Esophagus squamous epithelium (tissue), 5 donors: ENCODE measurements at places on chromosomes 2 and 18. TPM values are rescaled to one million over a fixed set of nuclear protein-coding genes. Genes with fewer than 3 reads are reported as not detected.

- no peaks in the 10 kb centered on the region for H3K36me3 ChIP-seq
- no peak for DNase-seq
- H3K27ac ChIP-seq: peak overlapping the region; percentile 7
- H3K4me3 ChIP-seq: no peak overlapping the region
- H3K27me3 ChIP-seq: no peaks in the 10 kb centered on the region
Measured at GRCh38 chr2:1115843-1116539, 165.3 kb downstream of the SNTG2 start.

- H3K27ac ChIP-seq: no peak overlapping the region
- H3K27me3 ChIP-seq: no peaks in the 10 kb centered on the region
- no peaks in the 10 kb centered on the region for H3K36me3 ChIP-seq
Measured at GRCh38 chr2:128408349-128409305, 90.0 kb upstream of the HS6ST1 start.

DNA sequence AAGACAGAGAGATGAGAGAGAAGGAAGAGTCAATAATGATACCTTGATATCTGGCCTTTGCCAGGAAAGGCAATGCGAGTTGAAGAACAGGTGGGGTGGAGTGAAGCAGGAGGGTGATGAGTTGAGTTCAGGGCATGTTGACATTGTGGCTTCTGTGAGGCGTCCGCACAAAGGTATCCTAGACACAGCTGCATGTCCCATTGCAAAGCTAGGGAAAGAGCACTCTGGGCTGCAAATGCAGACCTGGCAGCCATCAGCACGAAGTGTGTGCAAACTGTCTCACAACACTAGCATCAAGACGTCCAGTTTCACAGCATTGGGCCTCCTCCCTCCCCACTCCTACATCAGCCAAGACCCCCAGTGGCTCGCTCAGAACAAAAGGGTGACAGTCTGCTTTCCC lies 36.1 kb downstream of the TEX51 start:
- H3K27me3 ChIP-seq: no peaks in the 10 kb centered on the region
- no peak overlapping the region for H3K4me3 ChIP-seq
- no peak overlapping the region for H3K27ac ChIP-seq
- no peak for DNase-seq
- H3K4me1 ChIP-seq: no peaks in the 10 kb centered on the region

DNA sequence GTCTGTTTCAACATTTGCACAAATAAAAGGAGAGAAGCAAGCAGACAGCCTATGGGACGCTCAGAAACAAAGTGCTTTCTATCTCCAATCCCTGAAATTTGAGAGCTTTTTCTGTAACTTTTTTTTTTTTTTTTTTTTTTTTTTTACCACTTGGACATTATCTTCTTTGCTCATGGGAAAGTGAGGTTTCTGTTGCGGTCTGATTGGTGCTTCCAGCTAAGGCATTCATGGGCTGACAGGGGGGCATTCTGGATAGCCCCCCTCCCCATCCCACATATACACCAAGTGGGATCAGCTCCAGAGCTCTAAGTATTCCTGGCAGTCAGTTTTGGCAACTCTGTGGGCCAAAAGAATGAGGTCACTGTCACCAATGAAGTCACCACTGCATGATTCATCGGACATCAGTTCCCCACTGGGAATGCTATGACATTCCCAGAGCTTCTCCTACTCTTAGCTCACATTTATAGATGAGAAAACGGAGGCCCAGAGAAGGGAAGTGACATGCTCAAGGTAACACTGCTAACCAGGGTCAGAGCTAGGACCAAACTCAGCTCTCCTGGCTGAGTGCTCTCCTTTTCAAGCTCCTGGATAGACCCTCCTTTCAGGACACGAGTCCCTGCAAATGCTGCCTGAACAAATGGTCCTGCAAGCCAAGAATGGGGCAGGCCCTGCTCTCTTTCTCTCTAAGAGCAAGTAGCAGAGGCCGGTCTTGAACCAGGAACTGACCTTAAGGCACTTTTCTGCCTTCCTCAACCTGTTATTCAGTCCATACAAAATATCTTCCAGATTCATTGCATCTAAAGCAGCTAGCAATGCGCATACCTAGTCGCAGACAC lies 61.3 kb downstream of the TMEM247 start:
- no peak for DNase-seq
- H3K4me1 ChIP-seq: peaks cover 73% of the 10 kb centered on the region
- H3K27me3 ChIP-seq: no peaks in the 10 kb centered on the region

The MC2R gene
- total RNA-seq: not detected

DNA sequence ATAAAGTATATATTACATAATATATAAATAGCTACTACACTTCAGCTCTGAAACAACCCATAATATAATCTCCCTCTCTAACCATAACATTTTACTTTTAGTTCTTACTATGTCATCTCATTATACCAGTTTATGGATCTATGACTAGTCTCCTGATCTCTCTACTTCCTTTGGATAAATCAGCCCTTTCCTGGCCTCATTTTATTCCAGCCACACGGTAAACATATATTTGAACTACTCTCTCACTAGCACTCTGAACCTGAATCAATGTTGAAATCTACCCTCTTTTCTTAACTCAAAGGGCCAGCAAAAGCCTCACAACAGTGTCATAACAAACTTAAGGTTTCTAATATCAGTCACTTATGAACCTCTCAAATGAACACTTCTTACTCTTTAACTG lies 62.6 kb downstream of the BAZ2B start:
- no peak for DNase-seq
- no peaks in the 10 kb centered on the region for H3K36me3 ChIP-seq
- no peak overlapping the region for H3K4me3 ChIP-seq
- no peaks in the 10 kb centered on the region for H3K27me3 ChIP-seq

The FNDC4 gene
- total RNA-seq: 13.9 TPM

DNA sequence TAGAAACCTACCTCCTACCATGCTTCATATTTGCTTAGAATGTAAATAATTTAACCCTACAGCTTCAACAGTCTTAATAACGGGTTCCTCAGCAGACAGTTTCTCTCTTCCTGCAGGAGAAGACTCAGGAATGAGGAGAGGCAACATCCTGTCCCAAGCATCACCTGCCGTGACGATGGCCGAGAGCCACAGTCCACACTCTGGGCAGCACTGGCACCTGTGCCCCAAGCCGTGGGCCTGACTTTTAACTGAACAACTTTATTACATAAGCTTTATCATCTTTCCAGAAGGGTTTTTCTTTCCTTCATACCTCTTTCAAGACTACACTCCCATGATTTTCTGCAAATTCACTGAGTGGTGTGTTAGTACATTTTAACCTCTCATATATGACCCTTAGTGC lies 856.0 kb downstream of the GALR1 start:
- H3K4me1 ChIP-seq: no peaks in the 10 kb centered on the region
- DNase-seq: no peak
- no peak overlapping the region for H3K27ac ChIP-seq
- H3K4me3 ChIP-seq: no peak overlapping the region
- no peaks in the 10 kb centered on the region for H3K36me3 ChIP-seq
- H3K27me3 ChIP-seq: no peaks in the 10 kb centered on the region

DNA sequence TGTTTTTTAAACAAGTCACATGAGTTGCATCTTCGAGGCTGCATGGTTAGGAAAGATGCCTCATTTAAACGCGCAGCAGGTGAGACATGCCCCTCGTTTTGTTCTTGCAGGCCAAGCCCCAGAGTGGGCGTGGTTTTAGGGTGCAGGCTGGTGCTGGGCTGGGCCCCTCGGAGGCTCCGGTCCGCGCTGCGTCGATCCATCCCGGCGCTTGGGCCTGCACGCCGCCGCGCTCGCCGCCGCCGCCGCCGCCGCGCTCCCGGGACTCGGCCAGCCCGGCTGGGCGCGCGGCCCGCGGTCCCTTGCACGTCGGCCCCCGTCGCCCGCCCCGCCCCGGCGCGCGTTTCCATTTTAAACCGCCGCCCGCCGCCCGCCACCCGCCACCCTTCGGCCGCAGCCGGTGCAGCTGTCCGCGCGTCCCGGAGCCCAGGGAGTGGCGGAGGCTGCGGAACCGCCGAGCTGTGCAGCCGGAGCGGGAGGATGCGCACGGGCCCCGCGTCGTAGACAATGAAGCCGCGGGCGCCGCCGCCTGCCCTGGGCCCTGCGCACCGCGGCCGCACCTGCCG lies 175.5 kb downstream of the AGAP1 start:
- no peak for DNase-seq
- peak overlapping the region; percentile 63 for H3K4me3 ChIP-seq
- peaks cover 22% of the 10 kb centered on the region for H3K4me1 ChIP-seq
- H3K36me3 ChIP-seq: no peaks in the 10 kb centered on the region

DNA sequence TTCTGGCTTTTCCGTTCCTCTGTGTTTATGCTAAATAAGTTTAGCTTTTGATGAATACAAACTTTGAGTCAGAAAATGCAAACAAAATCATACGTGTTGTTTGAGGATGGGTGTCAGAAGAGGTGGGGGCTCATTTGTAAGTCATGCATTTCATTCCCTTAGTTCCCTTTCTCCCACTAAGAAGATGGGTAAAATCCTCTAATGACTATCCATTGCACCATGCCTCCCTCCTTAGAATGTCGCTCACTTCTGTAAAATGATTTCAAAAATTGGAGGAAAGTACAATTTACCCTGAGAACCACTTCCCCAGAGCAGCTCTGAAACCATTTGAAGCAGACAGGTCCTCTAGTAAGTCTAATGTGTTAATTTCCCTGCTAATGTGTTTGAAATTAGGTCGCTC lies 629.6 kb upstream of the VRK2 start:
- no peaks in the 10 kb centered on the region for H3K36me3 ChIP-seq
- no peak overlapping the region for H3K27ac ChIP-seq

DNA sequence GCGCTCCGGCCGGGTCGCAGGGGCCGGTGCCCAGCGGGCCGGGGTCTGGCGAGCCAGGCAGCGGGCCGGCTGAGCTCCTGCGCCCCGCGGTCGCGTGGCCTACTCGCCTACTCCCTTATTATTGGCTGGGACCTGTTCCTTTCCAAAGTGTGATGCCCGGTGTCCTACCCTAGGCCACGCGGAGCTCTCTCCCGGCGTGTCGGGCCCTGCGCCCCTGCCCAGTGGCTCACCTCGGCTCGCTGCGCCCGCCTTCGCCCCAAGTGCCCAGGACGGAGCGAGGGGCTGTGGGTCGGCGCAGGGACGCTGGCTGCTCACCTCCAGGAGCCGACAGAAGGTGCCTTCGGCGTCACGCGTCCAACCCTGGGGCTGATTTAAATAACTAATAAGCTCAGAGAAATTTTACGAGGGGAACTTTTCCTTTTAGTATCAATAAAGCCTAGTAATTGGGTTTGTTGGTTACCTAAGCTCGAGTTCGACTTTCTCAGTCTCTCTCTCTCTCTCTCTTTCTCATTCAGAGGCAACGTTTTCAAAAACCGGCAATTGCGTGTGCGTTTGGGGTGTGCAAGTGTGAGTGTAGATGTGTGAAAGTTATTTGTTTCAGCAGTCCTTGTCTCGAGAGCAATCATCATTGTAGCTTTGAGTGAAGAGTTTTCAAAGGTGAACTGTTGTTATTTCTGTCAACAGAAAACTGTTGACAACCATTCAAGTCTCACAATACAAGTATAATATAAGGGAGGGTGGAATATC lies 7.0 kb upstream of the SATB2 start:
- no peak overlapping the region for H3K4me3 ChIP-seq
- no peak for DNase-seq
- no peaks in the 10 kb centered on the region for H3K36me3 ChIP-seq
- H3K4me1 ChIP-seq: peaks cover 30% of the 10 kb centered on the region
- H3K27ac ChIP-seq: no peak overlapping the region
